ENCODE measurements at places on chromosomes 4 and X. TPM values are rescaled to one million over a fixed set of nuclear protein-coding genes. Genes with fewer than 3 reads are reported as not detected.

Gene NEXMIF
- 0.15 TPM for polyA plus RNA-seq

Gene DOK7
- polyA plus RNA-seq = 13.5 TPM

Gene GLUD2
- 0.13 TPM for polyA plus RNA-seq

Gene PPARGC1A
- polyA plus RNA-seq = 0.63 TPM

Gene LRIT3
- polyA plus RNA-seq = 0.20 TPM

Gene GPM6B
- polyA plus RNA-seq = 7.9 TPM

Gene SSX4
- polyA plus RNA-seq = not detected

Gene WNK3
- 0.10 TPM for polyA plus RNA-seq

Gene NEIL3
- polyA plus RNA-seq = 0.45 TPM
